ENCODE measurements at places on chromosomes 2 and 18. TPM values are rescaled to one million over a fixed set of nuclear protein-coding genes. Genes with fewer than 3 reads are reported as not detected.

Gene REG1B
- total RNA-seq: not detected

GRCh38 chr2:211133766-211134165 lies 577.4 kb downstream of the CPS1 start:
- no peaks in the 10 kb centered on the region for H3K27me3 ChIP-seq
- no peak for DNase-seq
- no peaks in the 10 kb centered on the region for H3K4me1 ChIP-seq
- H3K27ac ChIP-seq: no peak overlapping the region
- H3K36me3 ChIP-seq: no peaks in the 10 kb centered on the region

- no peaks in the 10 kb centered on the region for H3K27me3 ChIP-seq
- no peaks in the 10 kb centered on the region for H3K4me1 ChIP-seq
- no peak overlapping the region for H3K4me3 ChIP-seq
- H3K36me3 ChIP-seq: no peaks in the 10 kb centered on the region
- H3K27ac ChIP-seq: no peak overlapping the region
Measured at GRCh38 chr18:26309281-26309680, 83.0 kb downstream of the TAF4B start.

- H3K27me3 ChIP-seq: peaks cover 39% of the 10 kb centered on the region
- H3K27ac ChIP-seq: no peak overlapping the region
- no peak for DNase-seq
Measured at GRCh38 chr2:118807668-118808428, 39.6 kb downstream of the EN1 start.

DNA sequence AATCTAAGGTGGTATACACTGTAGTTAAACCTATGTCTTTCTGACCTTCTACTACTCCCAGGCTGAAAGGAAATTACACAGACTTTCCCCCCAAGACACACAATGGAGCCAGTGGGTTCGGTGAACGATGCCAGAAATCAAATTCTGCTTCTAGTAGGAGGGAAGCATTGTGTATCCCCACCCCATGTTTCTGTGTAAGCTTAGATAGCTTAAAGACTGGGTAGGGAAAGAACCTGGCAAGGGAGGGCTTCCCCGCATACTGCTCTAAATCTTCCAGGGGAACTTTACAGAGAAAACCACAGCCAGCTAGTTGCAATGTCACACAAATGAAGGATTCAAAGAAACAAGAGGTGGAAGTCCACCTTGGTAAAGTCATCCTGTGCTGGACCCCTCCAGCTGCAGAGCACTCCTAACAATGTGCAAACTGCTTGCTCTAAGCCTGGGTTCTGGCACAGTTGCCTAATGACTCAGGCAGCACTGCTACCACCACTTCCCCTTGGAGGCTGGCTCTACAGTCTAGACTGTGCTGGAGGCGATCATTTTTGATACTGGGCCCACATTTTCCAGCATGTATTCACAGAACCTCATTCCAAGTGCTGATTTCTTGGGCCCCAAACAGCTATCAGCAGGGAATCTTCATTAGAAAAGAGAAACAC lies 47.5 kb downstream of the TRIB2 start:
- H3K4me3 ChIP-seq: no peak overlapping the region
- H3K36me3 ChIP-seq: no peaks in the 10 kb centered on the region
- no peak for DNase-seq
- peaks cover 28% of the 10 kb centered on the region for H3K4me1 ChIP-seq
- H3K27me3 ChIP-seq: no peaks in the 10 kb centered on the region
- peak overlapping the region; percentile 52 for H3K27ac ChIP-seq

Gene GNAL
- 25.1 TPM for total RNA-seq

DNA sequence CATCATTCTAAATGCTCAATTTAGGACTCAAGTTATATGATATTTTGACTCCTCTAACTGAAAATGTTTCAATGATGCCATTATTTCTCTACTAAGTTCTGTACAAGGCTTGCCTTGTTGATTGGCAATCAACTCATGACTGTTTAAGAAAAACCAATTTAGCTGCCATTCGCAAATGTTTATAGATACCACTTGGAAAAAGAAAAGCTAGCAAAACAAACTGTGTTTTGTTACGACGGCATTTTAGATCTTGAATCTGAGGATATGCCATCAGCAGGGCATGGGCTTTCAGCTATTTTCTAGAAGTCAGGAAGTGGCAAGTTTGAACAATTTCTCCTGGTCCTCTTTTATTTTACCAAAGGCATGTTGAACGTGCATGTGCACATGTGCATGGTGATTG lies 65.3 kb downstream of the MREG start:
- H3K36me3 ChIP-seq: no peaks in the 10 kb centered on the region
- H3K27ac ChIP-seq: no peak overlapping the region
- H3K4me3 ChIP-seq: no peak overlapping the region
- H3K4me1 ChIP-seq: no peaks in the 10 kb centered on the region
- H3K27me3 ChIP-seq: no peaks in the 10 kb centered on the region
- no peak for DNase-seq

DNA sequence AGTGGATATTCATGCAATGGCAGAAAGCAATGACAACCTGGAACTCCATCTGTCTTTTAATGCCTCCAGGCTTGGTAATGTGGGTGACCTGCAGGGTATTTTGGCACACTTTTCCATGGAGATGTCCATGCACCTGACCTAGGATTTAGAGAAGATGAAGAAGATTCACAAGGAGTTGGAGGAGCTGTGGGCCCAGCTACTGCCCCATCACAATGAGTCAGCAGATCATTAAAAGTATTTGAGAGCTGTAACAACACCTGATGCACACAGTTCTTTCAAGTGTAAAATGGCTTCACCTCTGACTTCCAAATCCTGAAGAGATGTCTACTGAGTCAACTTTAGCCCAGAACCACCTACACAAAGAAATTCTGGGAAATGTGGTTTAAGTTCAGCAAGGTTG lies 22.1 kb upstream of the OSR1 start:
- H3K36me3 ChIP-seq: no peaks in the 10 kb centered on the region
- H3K4me3 ChIP-seq: no peak overlapping the region

Gene CYP27A1
- total RNA-seq: 30.1 TPM

Gene MOCOS
- 0.68 TPM for total RNA-seq

Gene KCNE4
- 5.4 TPM for total RNA-seq

Gene SH2D6
- not detected for total RNA-seq

Gene MAP3K19
- not detected for total RNA-seq

GRCh38 chr18:77250926-77251729 lies 1.5 kb downstream of the GALR1 start:
- no peak for DNase-seq
- peaks cover 38% of the 10 kb centered on the region for H3K27me3 ChIP-seq
- H3K36me3 ChIP-seq: no peaks in the 10 kb centered on the region
- no peak overlapping the region for H3K4me3 ChIP-seq
- H3K4me1 ChIP-seq: peaks cover 25% of the 10 kb centered on the region
- H3K27ac ChIP-seq: no peak overlapping the region

GRCh38 chr18:7457262-7457661 lies 109.9 kb upstream of the PTPRM start:
- DNase-seq: no peak
- no peaks in the 10 kb centered on the region for H3K27me3 ChIP-seq
- no peak overlapping the region for H3K4me3 ChIP-seq
- peaks cover 32% of the 10 kb centered on the region for H3K4me1 ChIP-seq
- no peak overlapping the region for H3K27ac ChIP-seq

- H3K27me3 ChIP-seq: no peaks in the 10 kb centered on the region
- H3K36me3 ChIP-seq: no peaks in the 10 kb centered on the region
- no peak overlapping the region for H3K4me3 ChIP-seq
- H3K27ac ChIP-seq: no peak overlapping the region
- H3K4me1 ChIP-seq: no peaks in the 10 kb centered on the region
Measured at GRCh38 chr2:203690117-203690431, 16.4 kb upstream of the CD28 start.

DNA sequence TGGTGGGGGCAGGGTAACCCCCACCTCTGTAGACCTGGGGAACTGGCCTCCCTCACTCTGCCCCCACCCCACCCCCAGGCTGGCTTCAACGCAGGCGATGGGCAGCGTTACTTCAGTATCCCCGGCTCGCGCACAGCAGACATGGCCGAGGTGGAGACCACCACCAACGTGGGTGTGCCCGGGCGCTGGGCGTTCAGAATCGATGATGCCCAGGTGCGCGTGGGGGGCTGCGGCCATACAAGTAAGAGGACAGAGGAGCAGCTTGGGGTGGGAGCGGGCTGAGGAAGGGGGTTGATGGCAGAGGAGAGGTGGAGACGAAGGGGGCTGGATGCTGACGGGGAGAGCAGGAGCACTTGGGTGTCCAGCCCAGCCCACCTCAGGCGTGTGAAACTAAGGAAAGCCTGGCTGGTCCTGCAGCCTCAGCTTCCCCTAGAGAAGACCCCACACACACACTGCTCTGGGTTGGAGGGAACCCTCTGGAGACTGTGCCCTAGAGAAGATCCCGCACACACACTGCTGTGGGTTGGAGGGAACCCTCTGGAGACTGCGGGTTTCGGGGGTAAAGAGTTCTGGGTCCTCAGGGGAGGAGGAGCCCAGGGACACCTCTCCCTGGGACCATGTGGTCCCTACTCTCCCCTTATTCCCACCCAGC lies 36.2 kb downstream of the SNED1 start:
- H3K27me3 ChIP-seq: peaks cover 20% of the 10 kb centered on the region
- DNase-seq: peak; percentile 62
- no peak overlapping the region for H3K27ac ChIP-seq
- H3K4me3 ChIP-seq: no peak overlapping the region

Gene ITGA6
- total RNA-seq: 14.0 TPM

DNA sequence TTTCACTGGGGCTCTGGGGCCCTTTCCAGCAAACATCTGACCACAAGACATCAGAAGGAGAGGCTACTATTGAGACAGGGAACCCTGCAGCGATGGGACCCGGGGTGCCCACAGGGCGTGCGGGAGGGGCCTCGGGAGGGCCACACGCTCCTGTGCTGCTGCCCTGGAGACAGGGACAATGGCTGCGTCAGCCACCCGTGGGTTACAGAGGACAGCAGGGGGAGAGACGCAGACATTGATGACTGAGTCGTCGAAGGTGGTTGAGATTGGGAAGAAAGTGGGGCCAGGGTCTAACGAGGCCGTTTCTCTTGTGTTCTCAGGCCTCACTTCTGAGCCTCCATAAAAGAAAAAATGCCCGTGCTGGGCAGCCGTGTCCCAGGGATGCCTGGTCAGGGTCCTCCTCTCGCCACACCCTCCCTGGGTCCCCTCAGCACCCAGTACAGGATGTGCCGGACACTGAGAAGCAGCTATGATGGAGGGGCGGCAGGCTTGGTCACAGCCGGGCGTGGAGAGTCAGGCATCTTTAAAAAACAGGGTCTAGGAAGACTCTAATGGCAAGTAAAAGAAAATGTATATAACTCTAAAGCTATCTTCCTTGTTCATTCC lies 73.9 kb downstream of the NDUFA10 start:
- no peak overlapping the region for H3K4me3 ChIP-seq
- no peak overlapping the region for H3K27ac ChIP-seq
- H3K36me3 ChIP-seq: no peaks in the 10 kb centered on the region
- DNase-seq: peak; percentile 53

- no peak overlapping the region for H3K27ac ChIP-seq
- no peak for DNase-seq
- no peaks in the 10 kb centered on the region for H3K27me3 ChIP-seq
Measured at GRCh38 chr2:13135856-13136255, 419.1 kb downstream of the TRIB2 start.

Gene SLC40A1
- 34.9 TPM for total RNA-seq

Gene NCKAP1
- total RNA-seq: 185 TPM

Gene STK16
- total RNA-seq: 17.5 TPM

Gene IL1B
- total RNA-seq: not detected

Gene DYNAP
- total RNA-seq: not detected

Gene SIX2
- not detected for total RNA-seq

Gene TCF23
- total RNA-seq: not detected

- no peaks in the 10 kb centered on the region for H3K27me3 ChIP-seq
- no peaks in the 10 kb centered on the region for H3K4me1 ChIP-seq
- no peaks in the 10 kb centered on the region for H3K36me3 ChIP-seq
- no peak overlapping the region for H3K4me3 ChIP-seq
Measured at GRCh38 chr2:44267796-44268648, 7.3 kb upstream of the SLC3A1 start.

Gene EXOC6B
- total RNA-seq: 46.0 TPM

GRCh38 chr2:14628901-14629300 lies 3.6 kb upstream of the LRATD1 start:
- H3K36me3 ChIP-seq: no peaks in the 10 kb centered on the region
- peaks cover 11% of the 10 kb centered on the region for H3K27me3 ChIP-seq
- DNase-seq: no peak
- H3K4me3 ChIP-seq: no peak overlapping the region

DNA sequence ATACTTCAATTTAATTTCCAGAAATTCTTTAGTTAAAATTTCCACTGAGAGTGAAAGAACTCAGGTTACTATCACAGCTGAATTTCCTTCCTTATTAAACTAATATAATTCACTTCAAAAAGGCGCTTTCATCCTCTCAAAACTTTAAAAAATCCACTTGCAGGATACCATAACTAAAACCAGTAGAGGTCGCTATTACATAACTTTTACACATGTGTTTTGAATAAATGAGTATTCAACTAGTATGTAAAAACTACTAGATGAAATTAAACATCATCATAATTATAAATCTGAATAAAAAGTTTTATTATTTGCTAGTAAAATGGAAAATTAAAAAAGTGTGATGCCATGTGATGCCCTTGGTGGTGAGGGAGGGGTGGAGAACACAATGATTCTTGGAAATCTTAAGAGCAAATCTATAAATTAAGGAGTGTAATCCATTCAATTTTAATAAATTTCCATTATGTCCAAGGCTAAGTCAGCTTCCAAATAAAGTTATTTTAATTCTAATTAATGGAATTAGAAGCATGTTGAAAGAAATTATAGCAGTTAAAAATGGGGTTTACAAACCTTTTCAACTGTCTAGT lies 61.4 kb downstream of the SOS1 start:
- no peak overlapping the region for H3K4me3 ChIP-seq
- no peak overlapping the region for H3K27ac ChIP-seq
- H3K4me1 ChIP-seq: no peaks in the 10 kb centered on the region
- no peak for DNase-seq
- peaks cover 18% of the 10 kb centered on the region for H3K36me3 ChIP-seq

Gene GCG
- total RNA-seq: not detected

GRCh38 chr2:20656561-20656960 lies 5.7 kb upstream of the HS1BP3 start:
- H3K27ac ChIP-seq: no peak overlapping the region
- no peak for DNase-seq
- no peaks in the 10 kb centered on the region for H3K27me3 ChIP-seq
- H3K4me3 ChIP-seq: no peak overlapping the region
- peaks cover 18% of the 10 kb centered on the region for H3K4me1 ChIP-seq

Gene TUBB8B
- total RNA-seq: not detected

DNA sequence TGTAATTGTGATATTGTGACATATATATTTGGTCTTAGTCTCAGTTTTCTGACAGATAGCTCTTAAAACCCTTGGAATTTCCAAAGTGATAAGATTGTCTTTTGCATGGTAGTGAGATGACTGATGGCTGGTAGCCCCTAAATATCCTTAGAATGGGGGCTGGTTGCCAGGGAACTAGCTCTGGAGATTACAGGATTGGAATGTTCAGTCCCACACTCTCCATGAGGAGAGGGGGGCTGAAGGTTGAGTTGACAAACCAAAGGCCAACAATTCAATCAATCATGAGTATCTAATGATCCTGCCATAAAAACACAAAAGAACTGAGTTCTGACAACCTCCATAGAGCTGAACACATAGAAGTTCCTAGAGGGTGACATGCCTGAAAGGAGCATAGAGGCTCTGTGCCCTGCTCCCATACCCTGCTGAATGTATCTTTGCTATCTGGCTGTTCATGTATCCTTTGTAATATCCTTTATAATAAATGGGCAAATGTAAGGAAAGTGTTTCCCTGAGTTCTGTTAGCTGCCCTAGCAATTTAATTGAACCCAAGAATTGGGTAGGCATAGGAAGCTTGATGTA lies 1680.3 kb upstream of the PIK3C3 start:
- no peak overlapping the region for H3K4me3 ChIP-seq
- H3K4me1 ChIP-seq: peaks cover 14% of the 10 kb centered on the region
- no peak overlapping the region for H3K27ac ChIP-seq
- no peaks in the 10 kb centered on the region for H3K27me3 ChIP-seq
- H3K36me3 ChIP-seq: no peaks in the 10 kb centered on the region

All from sigmoid colon (tissue), 7 donors.